Mesenteric fat pad (tissue), 1 donor: ENCODE measurements at places on chromosomes 16 and 17. TPM values are rescaled to one million over a fixed set of nuclear protein-coding genes. Genes with fewer than 3 reads are reported as not detected.

- peak; percentile 89 for DNase-seq
Observed at GRCh38 chr16:74700116-74700437, 585 bp downstream of the MLKL start.

KRTAP16-1 gene
- not detected for total RNA-seq

DNA sequence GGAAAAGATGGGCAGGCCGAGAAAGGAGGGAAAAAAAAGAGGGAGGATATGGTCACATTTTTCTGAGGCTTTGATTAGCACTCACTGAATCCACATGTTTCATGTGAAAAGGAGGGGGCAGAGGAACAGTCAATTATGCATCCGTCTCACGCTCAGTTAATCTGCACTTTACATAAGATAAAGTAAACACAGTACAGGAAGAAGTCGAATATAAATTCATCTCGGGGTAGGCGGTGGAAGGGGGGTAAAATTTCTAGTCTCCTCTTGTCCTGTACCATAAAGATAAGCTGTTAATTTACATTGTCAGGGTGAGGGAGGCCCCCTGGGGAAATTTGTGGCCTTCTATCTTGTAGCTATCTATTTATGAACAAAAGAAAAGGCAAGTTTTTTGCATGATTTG lies 73.1 kb upstream of the CES5A start:
- DNase-seq: no peak

DNA sequence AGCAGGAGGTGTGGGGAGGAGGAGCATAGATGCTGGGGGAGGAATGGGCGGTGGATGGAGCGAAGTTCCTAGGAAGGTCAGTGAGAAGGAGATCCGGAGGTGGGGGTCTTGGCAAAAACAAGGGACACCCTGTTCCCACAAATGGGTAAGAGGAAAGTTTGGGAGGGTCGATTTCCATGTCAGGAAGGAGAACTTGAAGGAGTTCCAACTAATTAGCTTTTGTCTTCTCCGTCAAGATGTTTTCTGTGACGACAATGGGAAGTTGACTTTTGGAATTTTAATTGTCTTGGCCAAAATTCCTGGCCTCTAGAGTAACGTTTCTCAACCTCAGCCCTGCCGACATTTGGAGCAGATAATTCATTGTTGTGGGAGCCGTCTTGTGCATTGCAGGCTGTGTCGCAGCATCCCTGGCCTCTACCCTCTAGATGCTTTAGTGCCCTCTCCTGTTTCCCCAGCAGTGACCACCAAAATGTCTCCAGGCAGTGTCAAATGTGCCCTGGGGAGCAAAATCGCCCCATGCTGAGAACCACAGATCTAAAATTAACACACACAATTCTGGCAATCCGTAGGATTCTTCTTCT lies 97.1 kb downstream of the PITPNC1 start:
- peak; percentile 14 for DNase-seq

DNA sequence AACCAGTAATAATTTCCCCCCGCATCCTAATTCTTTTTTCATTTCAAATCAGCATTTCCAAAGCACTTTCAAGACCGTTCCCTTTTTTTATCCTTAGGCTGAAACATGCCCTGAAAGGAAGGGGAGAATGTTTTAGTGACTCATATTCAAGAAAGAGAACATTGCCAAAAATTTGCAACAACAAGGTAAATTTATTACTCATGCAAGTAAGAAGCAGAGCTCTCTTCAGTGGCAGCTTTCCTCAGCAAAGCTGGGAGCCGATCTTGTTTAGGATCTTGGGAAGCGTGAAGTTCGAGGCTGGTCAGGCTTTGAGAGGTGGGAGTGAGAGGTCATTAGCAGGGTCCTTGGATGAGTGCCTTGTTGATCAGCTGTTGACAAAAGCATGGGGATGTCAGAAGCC lies 129.5 kb downstream of the PRKCA start:
- peak; percentile 41 for DNase-seq

HEATR9 gene
- total RNA-seq: not detected

DLX3 gene
- 0.48 TPM for total RNA-seq

MEFV gene
- 6.0 TPM for total RNA-seq

NUTF2 gene
- 87.6 TPM for total RNA-seq

GRCh38 chr17:49194297-49194607 lies 16.1 kb downstream of the GNGT2 start:
- DNase-seq: no peak

SHBG gene
- total RNA-seq: 0.71 TPM

- DNase-seq: no peak
Observed at GRCh38 chr17:28169621-28170349, 127.3 kb downstream of the NLK start.

DNA sequence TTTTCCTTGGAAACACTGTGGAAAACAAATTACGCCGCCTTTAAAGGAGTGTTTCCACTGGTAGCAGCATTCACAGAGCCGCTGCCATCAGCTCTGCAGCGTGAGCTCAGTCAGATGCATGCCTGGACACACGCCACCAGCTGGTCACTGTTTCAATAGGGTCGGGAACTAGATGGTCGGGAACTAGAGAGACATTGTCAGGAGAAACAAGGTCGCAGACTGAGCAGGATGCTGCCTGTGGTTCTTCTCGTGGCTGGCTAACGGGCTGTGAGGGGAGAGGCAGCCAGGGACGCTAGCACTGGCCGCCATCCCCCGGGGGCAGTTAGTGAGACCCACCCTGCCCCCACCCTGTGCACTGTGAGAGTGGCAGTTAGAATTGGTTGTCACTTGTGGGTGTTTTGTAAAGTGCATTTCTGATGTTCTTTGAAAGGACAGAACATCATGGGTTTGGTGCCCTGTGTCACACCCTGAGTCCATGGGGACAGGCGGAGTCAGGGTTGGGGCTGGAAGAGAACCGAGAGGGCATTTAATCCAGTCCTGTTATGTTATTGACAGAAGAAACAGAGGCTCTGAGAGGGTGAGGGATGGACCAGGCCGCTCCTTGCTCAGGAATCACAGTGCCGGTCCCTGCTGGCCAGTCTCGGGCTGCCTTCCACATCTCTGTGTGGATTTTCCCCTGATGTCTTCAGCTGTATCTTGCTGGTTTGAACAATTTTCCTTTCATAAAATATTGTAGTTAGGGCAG lies 86.3 kb downstream of the SPECC1 start:
- DNase-seq: no peak

PRSS36 gene
- total RNA-seq: 9.8 TPM

DNA sequence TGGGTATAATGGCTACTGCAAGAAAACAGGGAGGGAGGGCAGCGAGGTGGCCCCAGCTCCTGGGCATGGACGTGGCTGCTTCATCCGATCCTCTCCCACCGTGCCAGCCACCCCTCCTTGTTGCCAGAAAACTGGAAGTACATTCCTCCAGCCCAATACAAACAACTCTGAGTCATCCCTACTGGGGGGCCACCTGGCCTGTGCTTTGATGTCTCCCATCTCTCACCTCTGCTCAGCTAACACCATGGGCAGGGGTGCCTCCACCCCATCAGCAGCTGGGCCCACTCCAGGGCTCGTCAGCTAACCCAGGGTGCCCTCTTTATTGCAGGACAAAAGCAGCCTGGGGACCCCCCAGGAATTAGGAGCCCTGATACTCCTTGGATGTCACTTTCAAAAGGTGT lies 2.0 kb downstream of the RHBDF2 start:
- no peak for DNase-seq

DNA sequence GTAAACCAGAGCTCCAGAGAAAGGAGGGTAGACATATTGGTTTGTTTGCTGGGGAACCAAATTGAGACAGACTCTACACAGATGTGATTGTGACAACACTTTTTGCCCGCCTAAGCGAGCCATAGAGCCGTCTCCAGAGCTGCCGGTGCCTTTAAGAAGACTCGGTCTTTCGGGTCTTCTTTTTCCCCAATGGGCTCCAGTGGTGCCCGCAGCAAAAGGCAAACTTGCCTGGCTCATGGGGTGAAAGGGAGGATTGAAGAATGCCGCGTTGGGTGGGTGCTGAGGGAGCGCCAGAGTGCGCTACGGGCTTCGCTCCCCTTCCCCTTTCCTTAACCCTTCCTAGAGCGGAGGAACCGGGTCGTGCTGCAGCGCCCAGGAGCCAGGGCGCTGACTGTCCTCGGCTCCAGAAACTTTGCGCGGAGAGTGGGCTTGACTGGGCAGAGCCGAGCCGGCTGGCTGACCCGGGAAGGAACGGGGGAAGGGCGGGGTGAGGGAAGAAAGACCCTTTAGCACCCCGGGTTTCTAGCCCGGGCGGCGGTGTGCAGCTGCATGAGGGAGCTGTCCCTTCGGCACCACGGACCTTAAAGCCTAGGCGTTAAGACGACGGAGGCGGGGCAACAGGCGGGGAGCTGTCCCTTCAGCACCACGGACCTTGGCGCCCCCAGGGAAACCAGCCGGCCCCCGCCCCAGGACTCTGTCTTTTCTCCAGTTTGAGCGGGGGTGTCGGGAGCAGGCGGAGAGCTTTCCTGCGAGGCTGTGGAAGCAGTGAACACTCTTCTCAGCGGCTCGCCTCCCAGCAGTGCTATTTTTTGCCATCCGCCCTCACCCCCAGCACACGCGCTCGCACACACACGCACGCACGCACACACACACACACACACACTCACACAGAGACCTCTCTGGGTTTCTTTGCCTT lies at the start of gene CACNG3:
Gene CACNG3, plus strand, starts transcription at position 880 of the 916 bp plus-strand sequence. CDS start 420 bp downstream, outside the sequence.
- DNase-seq: no peak

DNA sequence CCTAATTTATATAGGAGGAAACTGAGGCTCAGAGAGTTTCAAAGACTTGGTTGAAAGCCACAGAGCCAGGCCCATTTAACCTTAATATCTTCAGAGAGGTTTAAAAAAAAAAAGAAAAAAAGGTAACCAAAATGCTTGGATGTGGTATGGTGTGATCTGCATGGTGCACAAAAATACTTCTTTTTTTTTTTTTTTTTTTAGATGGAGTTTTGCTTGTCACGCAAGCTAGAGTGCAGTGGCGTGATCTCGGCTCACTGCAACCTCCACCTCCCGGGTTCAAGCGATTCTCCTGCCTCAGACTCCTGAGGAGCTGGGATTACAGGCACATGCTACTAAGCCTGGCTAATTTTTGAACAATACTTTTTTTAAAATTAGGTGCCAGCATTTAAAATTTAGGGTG lies 101.8 kb downstream of the XYLT1 start:
- DNase-seq: no peak

DNA sequence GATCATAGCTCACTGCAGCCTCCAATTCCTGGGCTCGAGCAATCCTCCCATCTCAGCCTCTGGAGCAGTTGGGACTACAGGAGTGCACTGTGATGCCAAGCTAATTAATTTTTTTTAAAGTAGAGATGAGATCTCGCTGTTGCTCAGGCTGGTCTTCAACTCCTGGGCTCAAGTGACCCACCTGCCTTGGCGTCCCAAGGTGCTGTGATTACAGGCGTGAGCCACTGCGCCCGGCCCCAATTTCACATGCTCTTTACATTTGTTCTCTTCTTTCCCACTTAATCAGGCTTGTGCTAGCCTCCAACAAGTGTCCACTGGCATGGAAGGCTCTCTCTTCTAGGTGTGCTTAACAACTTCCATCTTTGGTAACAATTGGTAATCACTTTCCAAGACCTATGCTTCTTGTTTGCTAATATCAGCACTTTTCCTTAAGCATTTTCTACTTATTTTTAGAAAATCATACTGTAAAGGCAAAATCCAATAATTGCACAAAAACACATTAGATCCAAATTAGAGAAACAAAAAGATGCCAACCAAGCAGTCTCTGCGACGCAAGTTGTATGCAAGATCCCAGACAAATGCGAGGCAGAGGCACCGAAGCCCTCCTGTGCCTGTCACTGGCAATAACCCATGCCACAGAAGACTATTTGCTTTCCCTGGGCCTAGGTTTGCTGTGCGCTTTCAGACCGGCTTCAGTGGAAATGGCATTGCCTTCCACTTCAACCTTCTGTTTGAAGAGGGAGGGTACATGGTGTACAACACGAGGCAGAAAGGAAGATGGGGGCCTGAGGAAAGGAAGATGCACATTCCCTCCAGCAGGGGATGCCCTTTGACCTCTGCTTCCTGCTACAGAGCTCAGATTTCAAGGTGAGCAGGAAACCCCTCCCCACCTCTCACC lies 52.6 kb downstream of the NOS2 start:
- DNase-seq: peak; percentile 60

GRCh38 chr16:4535627-4536108 lies 2.9 kb downstream of the CDIP1 start:
- no peak for DNase-seq

DNA sequence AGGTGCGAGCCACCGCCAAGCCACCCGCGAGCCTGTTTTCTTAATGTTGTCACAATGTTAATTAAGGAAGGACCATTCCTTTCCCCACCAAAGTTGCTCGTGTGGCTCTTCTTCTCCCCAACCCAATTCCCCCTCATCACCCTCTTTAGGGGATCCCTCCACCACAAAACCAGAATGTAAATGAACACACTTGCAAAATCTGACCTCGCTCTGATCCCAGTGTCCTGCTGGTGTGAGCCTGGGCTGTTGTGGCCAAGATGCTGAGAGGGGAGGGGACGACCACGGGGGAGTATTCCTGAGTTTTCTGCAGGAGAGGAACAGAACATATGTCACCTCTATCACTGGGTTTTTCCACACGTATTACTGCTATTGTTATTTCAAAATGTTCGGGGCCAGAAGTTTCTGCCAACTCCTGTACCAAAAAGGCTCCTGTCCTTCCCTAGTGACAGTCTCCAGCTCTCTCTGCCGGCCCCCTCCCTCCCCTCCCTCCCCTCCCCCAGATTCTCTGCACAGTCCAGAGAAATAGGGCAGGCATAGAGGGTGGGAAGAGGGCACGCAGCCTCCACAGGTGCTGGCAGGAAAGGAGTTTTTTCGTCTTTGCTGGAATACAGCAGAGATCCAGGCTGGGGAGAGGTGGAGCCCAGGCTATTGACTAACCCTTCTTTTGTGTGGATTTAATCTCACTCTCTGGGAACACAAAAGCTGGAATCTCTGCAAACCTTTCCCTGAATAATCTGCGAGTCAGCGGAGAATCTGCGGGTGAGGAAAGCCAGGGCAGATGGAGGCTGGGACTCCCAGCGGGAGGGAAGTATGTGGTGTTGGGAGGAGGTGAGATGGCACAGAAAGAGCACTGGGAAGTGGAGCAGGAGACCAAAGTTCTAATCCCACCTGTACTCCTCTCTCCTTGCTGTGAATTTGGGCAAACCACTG lies 4.5 kb upstream of the CA4 start:
- no peak for DNase-seq

DNA sequence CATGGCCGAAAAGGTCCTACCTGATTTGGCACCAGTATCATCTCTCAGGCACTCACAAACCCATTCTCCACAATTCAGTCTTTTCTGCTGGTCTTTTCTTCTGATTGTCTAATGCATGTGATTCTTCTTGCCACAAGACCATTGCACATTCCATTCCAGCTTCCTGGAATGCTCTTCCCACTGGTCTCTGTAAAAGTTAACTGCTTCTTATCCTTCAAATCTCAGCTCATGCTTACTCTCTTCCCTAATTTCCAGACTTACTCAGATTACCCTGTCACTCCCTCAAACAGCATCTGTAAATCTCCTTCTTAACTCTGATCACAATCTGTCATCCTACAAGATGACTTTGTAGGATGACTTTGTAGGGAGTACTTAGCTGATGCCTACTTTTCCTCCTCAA lies 320.2 kb downstream of the MAP2K6 start:
- no peak for DNase-seq

CA4 gene
- 100 TPM for total RNA-seq

- peak; percentile 94 for DNase-seq
Observed at GRCh38 chr17:29617481-29618271, 5.0 kb downstream of the CORO6 start.

ASGR1 gene
- total RNA-seq: 2.2 TPM

- DNase-seq: no peak
Observed at GRCh38 chr17:70314096-70314495, 144.8 kb downstream of the KCNJ2 start.

KRTAP3-1 gene
- total RNA-seq: not detected

GRCh38 chr17:72782985-72783701 lies 309.3 kb downstream of the SLC39A11 start:
- DNase-seq: no peak

- DNase-seq: no peak
Observed at GRCh38 chr17:43383372-43383771, 15.4 kb upstream of the ARL4D start.

- no peak for DNase-seq
Observed at GRCh38 chr16:19840524-19841110, 44.0 kb downstream of the GPRC5B start.
